ENCODE measurements at places on chromosomes 3 and 15.

- no peak for DNase-seq
These were observed 170.5 kb upstream of the TBL1XR1 start for GRCh38 chr3:177367788-177368187.

DNA sequence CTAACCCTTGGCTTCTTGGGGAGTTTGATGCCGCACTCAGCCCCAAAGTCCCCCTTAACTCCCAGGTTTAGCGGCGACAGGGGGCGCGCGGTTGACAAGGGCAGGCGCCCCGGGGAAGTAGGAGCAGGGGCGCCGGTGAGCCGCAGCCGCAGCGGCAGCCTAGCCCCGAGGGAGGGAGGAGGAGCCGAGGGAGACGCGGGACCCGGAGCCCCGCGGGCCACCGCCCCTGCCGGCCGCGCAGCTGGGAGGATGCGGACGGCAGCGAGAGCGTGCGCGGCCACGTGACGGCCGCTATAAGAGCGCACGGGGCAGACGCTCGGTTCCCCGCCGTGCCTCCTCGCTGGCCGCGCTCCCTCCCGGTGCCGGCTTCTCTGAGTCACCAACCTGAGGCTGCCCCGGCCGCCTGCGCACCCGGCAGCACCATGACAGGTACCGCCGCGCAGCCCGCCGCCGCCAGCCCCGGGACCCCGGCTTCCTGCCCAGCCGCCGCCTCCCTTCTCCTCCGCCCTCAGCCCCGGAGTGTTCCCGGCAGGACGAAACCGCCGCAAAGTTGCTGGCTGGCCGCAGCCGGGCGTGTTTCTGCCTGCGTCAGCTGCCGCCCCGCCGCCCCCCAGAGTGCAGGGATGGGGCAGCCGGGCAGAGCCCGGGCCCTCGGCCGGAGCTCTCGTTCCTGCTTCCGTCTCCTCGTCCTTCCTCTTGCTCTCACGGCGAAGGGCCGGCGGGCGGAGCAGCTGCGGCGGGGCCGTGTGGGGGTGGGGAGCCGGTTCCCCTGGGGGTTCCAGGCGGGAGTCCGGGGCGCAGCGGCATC, at the start of gene GYG1:
GYG1 (plus strand) TSS at position 322 of the 808 bp plus-strand sequence; CDS start at position 423, 101 bp downstream.
- DNase-seq, result peak; percentile 82

DNA sequence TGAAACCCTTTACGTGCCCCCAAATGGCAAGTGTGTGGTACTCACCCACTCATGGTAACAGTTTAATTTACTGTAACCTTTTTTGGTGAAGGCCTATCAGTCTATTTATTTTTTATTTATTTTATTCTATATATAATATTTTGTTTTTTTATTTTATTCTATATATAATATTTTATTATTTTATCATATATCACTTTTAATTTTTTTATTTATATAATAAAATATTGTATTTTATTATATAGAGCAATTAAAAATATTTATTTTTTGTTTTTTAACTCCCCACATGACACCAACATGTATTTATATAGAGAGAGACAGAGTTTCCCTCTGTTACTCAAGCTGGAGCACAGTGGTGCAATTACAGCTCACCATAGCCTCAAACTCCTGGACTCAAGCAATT, 41.4 kb downstream of the SLC28A1 start:
- no peak for DNase-seq

- DNase-seq, result peak; percentile 93
These were observed 99.8 kb upstream of the CPNE4 start for GRCh38 chr3:132134611-132135010.

DNA sequence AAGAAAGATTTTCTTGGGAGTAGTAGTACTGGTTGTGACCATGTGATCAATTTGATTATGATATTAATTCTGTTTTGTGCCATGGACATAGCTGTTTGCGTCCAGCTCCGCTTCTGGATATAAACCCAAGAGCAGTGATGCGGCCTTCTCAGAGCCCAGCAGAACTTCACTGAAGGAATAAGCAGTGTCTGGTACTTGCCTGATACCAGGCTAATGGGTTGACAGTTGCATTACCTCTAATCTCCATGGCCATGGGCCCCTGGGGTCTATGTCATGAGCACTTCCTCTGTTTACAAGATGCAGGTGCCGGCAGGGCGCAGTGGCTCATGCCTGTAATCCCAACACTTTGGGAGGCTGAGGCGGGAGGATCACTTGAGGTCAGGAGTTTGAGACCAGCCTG, 36.3 kb upstream of the RAB6B start:
- no peak for DNase-seq

GRCh38 chr3:186646841-186647240, 6.6 kb downstream of the FETUB start:
- no peak for DNase-seq

GRCh38 chr15:51067510-51067909, 27.2 kb downstream of the TNFAIP8L3 start:
- no peak for DNase-seq

DNA sequence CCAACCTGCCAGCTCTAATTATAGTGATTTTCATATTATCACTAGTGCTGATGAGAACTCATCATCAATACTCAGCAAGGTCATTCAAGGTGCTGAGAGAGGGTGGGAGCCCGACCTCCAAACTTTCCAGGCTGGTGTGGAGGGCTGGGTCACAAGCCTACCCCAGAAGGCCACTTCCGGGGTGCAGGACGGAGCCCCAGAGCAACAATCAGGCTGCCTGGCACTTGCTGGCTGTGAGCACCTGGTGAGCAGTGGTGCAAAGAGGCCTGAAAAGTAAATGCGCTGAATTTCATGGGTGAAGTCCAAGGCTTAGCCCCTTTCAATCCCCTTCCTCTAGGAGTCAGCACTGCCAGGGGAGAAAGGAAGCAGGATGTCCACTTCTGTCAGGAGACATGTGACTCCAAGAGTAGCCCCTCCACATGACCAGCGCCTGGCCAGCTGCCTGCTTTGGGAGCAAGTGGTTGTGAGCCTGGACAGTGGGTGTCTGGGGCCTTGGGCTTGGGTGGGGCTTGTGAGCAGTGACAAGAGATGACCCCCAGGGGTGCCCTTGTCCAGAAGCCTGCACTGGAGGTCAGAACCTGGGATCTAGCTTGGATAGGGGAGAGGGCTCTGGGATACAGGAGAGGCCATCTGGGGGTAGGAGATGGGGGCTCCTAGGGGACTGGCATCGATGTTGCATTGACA, 165.0 kb upstream of the TLE3 start:
- DNase-seq, result no peak

GRCh38 chr3:116734243-116734642, 24.7 kb downstream of the TUSC7 start:
- DNase-seq, result no peak

DNA sequence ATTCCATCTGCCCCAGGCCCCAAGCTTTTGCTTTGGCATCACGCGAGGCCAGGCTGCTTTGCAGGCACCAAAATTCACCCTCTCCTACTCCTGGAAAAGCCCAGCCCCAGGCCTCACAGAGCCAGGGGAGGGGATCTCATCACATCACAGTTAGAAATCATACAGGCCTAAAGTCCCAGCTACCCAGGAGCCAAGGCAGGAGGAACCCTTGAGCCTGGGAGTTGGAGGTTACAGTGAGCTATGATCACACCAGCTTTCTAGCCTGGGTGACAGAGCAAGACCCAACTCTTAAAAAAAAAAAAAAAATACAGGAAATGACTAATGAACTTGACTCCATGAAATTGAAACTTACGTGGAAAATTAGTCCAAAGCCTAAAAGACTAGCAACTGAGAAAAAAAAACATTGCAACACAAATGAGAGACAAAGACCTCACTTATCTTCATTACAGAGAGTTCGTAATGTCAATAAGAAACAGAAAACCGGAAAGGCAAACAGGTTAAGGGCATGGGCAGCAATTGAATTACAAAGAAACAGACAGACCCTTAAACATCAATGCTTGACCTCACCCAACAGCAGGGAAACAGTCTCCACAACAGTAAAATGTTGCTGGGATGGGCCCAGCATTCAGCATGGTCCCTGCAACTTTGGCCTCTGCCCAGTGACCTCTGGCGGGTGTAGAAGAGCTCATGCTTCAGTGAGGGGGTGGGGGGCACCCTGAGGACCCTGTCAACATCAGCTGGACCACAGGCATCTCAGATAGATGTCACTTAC, 151.5 kb downstream of the LRRK1 start:
- DNase-seq, result peak; percentile 86

DNA sequence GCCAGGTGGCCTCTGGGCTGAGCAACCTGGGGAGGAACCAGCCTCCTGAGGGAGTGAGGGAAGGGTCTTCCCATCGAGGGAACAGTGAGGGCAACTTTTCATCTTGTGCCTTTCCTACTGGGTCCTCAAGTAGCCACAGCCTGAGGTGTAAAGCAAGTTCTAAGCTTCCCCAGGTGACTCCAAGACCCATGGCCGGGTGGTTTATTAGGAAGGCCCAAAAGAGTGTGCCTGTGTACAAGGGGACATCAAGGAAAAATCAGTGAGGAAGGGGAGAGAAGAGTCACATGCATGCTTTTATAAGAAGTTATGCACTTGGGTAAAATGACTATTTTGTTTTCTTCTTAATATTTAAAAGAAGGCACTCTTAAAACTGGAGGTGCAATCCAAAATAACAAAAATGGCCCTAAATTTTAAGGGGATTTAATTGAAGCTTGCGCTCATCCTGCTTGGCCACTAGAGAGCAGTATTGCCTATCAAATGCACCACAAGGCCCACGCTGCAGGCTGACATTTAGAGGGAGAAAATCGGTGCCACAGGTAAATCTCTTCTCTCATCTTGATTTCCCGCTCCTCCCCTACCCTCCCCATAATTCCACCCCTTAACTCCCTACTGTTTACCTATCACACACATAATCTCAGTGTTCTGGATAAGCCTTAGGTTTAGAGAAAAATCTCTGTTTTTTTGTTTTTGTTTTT, 6.7 kb downstream of the NANOGP8 start:
- peak; percentile 46 for DNase-seq

GRCh38 chr3:160374472-160374871, 24.6 kb downstream of the IFT80 start:
- peak; percentile 8 for DNase-seq

DNA sequence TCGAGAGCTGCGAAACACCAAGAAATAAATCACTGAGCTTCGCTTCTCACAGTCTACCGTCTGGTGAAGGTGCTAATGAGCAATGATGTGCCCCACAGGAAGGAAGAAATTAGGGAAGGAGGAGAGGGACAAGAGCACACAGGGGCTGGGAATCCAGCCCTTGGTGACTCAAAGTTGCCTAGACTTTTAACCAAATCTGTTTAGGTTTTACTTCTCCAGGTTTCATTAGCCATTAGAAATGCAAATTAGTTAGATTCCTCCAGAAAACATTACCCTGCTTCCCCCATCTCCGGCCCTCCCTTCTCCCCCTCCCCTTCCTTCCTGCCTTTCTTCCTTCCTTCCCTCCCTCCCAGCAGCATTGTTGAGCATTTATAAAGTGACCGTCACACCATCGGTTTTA, 59.3 kb upstream of the UBE2E1 start:
- no peak for DNase-seq

GRCh38 chr15:82552861-82553260, 12.6 kb upstream of the RPS17 start:
- DNase-seq, result no peak

- DNase-seq, result peak; percentile 81
These were observed 19.0 kb downstream of the THBS1 start for GRCh38 chr15:39599871-39600270.

GRCh38 chr3:127412578-127413317, 124.9 kb upstream of the PRR20G start:
- no peak for DNase-seq

DNA sequence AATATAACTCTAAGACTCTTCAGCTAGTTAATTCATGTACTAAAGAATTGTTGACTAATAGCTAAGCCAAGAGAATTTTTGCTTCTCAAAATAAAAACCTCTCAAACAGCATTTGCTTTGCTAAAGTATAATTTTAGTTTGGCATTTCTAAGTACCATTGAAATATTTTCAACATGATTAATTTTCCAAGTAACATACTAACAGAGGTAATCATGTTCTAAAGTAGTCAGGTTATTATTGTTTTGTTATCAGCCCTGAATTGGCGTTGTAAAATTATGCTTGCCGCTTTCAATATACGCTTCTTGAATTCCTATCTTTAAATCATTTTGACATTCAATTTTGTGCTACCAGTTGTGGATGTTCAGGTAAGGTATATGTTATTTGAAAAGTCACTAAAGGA, 134.3 kb downstream of the CNTN6 start:
- DNase-seq, result no peak

GRCh38 chr15:41031232-41032078, 78.2 kb downstream of the CHAC1 start:
- DNase-seq, result peak; percentile 12

DNA sequence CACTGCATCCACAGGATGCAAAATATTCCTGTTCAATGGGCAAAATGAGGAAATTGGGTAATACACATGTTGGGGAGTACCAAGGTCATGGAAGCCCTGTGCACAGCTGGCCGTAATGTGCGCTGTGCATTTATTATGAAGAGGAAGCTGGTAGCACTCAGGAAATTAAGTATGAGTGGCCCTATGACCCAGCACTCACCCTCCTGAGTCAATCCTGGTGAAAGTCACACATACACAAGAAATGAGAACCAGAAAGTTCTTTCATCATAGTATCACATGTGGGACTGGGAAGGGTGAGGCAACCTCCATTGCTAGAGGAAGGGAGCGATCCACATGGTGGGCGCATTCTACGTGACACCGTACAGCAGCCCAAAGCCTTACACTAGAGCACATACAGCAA, 11.4 kb upstream of the PRR20G start:
- no peak for DNase-seq

DNA sequence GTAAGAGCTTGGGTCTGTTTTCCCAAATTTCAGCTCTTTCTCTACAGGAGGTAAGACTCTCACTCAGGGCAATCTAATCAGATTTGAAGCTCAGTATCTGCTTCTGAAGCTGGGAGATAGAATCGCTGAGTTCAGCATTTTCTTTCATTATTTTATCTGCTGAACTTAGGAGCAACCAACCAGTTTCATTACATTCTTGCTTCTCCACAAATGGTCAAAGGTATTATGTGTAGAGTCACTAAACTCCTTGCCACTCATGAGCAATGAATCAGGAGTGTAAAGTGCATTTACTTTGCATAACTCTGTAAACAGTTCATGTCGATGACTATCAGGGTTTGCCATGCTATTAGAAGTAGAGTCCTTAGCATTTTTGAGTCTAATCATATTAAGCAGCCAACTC, 249.4 kb downstream of the CHL1 start:
- DNase-seq, result no peak

- peak; percentile 60 for DNase-seq
These were observed at the start of gene CHST14 for GRCh38 chr15:40470423-40471104. Gene CHST14, plus strand, starts transcription at chr15:40470984. Its CDS starts 230 bp downstream, at chr15:40471214.

- DNase-seq, result peak; percentile 90
These were observed 23.5 kb upstream of the RAP2B start for GRCh38 chr3:153138276-153139210.

DNA sequence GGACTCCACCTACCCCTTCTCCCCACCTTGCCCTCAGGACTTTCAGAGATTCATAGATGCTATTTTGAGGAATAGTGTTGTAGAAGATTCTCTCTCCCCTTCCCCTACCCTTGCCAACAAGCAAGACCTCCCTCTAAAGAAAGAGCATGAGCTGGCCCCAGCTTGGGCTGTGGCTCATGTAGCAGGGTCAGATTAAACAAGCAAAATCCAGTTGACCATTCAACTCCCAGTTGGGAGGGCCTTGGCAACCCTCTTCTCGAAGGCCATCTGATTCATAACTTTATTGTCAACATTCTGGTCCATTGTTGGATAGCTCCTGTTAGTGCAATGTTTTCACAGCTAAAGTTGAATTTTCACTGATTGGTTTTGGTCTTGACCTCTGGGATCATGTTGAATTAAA, 41.1 kb downstream of the TNFAIP8L3 start:
- DNase-seq, result no peak

GRCh38 chr3:195039180-195039843, 231.6 kb downstream of the XXYLT1 start:
- no peak for DNase-seq

GRCh38 chr3:36520241-36521006, 140.1 kb downstream of the STAC start:
- no peak for DNase-seq

Measured in fibroblast of skin of back (primary cell).